ENCODE measurements at places on chromosomes 1 and 21. TPM values are rescaled to one million over a fixed set of nuclear protein-coding genes. Genes with fewer than 3 reads are reported as not detected.

Gene LRRC7
- not detected for total RNA-seq

Gene ANGPTL3
- not detected for total RNA-seq

Gene NBPF20
- 2.6 TPM for total RNA-seq

Gene SLC44A3
- total RNA-seq = 6.6 TPM

Gene TDRD10
- total RNA-seq = 4.2 TPM

Gene RABGGTB
- total RNA-seq = 85.9 TPM

Data from adrenal gland (tissue), 19 donors.